Peyer's patch (tissue), 4 donors: ENCODE measurements at places on chromosomes 5 and 9. TPM values are rescaled to one million over a fixed set of nuclear protein-coding genes. Genes with fewer than 3 reads are reported as not detected.

Gene GBGT1
- 49.5 TPM for total RNA-seq

Gene NMUR2
- total RNA-seq: not detected

Gene GABRA6
- total RNA-seq: not detected

Gene OGN
- 2.6 TPM for total RNA-seq

Gene PCDHGA2
- total RNA-seq: 0.57 TPM

Gene RAD17
- total RNA-seq: 7.3 TPM

Gene WNT8A
- total RNA-seq: not detected

Gene RNF183
- not detected for total RNA-seq

Gene PRSS3
- total RNA-seq: 281 TPM

Gene PALM2AKAP2
- total RNA-seq: 1.9 TPM

Gene IL7R
- total RNA-seq: 36.8 TPM

Gene SPINK4
- total RNA-seq: 256 TPM

Gene LHX2
- not detected for total RNA-seq

Gene ALDH1A1
- 221 TPM for total RNA-seq

Gene RABL6
- total RNA-seq: 98.4 TPM

Gene DAP
- 125 TPM for total RNA-seq

Gene GAPVD1
- 52.9 TPM for total RNA-seq

Gene NDUFAF2
- total RNA-seq: 56.1 TPM

Gene ZDHHC11B
- 11.1 TPM for total RNA-seq

Gene TRPM3
- 0.28 TPM for total RNA-seq

Gene IL5
- not detected for total RNA-seq

Gene HTR1A
- not detected for total RNA-seq

Gene SLC36A3
- not detected for total RNA-seq
